ENCODE measurements at places on chromosomes 7 and 10. TPM values are rescaled to one million over a fixed set of nuclear protein-coding genes. Genes with fewer than 3 reads are reported as not detected.

The UCN3 gene
- not detected for total RNA-seq

The IL6 gene
- 7.2 TPM for total RNA-seq

The HOXA4 gene
- 2.7 TPM for total RNA-seq

The IDI2 gene
- not detected for total RNA-seq

The FANK1 gene
- 3.1 TPM for total RNA-seq

The HOXA3 gene
- total RNA-seq: 10.8 TPM
